ENCODE measurements at places on chromosomes 13 and 19.
A peak's percentile ranks its signal among the peaks of the same experiment; 100 is the strongest.

- peak overlapping the region; percentile 51 for H3K27ac ChIP-seq
- H3K4me1 ChIP-seq: peaks cover 18% of the 10 kb centered on the region
- no peaks in the 10 kb centered on the region for H3K27me3 ChIP-seq
- DNase-seq: no peak
- peaks cover 23% of the 10 kb centered on the region for H3K36me3 ChIP-seq
- H3K4me3 ChIP-seq: no peak overlapping the region
These were observed 30.7 kb upstream of the ASF1B start for GRCh38 chr19:14166999-14167575.

DNA sequence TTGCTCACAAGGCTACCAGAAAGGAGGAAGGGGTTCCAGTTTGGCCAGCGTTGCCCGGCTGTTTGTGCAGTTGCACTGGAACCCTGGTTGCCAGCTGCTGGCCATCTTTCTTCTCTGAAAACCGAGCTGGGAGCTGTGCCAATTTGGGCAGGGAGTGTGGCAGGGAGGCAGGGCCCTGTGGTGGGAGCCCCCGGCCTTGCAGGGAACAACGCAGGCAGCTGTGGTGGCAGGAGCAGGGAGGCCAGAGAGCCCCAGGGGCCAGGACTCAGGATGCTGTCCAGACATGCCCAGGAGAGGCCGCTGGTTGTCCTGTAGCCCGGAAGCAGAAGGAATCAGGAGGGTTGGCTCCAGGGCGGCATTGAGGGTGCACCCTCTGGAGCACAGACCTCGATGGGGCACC is 4.8 kb downstream of the KMT5C start:
- no peak overlapping the region for H3K27ac ChIP-seq
- no peak overlapping the region for H3K4me3 ChIP-seq
- no peaks in the 10 kb centered on the region for H3K27me3 ChIP-seq
- DNase-seq: no peak
- H3K4me1 ChIP-seq: peaks cover 9% of the 10 kb centered on the region

GRCh38 chr13:44573071-44573470 is 3.1 kb downstream of the TSC22D1 start:
- H3K27me3 ChIP-seq: no peaks in the 10 kb centered on the region
- H3K4me1 ChIP-seq: peaks cover 48% of the 10 kb centered on the region
- no peaks in the 10 kb centered on the region for H3K36me3 ChIP-seq
- no peak for DNase-seq
- no peak overlapping the region for H3K4me3 ChIP-seq
- H3K27ac ChIP-seq: no peak overlapping the region

DNA sequence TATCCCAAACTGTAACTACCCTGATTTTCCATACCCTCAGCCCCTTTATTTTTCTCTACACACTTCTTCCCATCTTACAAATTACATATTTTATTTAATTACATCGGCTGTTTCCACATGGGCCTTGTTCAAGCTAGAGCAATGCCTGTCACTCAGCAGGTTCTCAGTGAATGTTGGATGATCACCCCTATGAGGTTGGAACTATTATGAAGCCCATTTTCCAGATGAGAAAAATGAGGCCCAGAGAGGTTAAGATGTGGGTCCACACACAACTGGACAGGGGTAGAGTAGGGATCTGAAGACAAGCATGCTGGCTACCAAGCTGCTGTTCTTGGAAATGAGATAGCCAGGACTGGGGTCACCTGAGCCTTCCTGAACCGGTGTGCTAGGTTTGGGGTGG is 10.0 kb downstream of the MAG start:
- H3K4me1 ChIP-seq: no peaks in the 10 kb centered on the region
- peaks cover 21% of the 10 kb centered on the region for H3K27me3 ChIP-seq
- H3K36me3 ChIP-seq: no peaks in the 10 kb centered on the region
- H3K4me3 ChIP-seq: no peak overlapping the region

GRCh38 chr13:99332456-99332855 is 25.3 kb upstream of the GPR183 start:
- H3K27me3 ChIP-seq: no peaks in the 10 kb centered on the region
- peaks cover 9% of the 10 kb centered on the region for H3K36me3 ChIP-seq
- no peak for DNase-seq
- H3K4me1 ChIP-seq: no peaks in the 10 kb centered on the region
- no peak overlapping the region for H3K27ac ChIP-seq

DNA sequence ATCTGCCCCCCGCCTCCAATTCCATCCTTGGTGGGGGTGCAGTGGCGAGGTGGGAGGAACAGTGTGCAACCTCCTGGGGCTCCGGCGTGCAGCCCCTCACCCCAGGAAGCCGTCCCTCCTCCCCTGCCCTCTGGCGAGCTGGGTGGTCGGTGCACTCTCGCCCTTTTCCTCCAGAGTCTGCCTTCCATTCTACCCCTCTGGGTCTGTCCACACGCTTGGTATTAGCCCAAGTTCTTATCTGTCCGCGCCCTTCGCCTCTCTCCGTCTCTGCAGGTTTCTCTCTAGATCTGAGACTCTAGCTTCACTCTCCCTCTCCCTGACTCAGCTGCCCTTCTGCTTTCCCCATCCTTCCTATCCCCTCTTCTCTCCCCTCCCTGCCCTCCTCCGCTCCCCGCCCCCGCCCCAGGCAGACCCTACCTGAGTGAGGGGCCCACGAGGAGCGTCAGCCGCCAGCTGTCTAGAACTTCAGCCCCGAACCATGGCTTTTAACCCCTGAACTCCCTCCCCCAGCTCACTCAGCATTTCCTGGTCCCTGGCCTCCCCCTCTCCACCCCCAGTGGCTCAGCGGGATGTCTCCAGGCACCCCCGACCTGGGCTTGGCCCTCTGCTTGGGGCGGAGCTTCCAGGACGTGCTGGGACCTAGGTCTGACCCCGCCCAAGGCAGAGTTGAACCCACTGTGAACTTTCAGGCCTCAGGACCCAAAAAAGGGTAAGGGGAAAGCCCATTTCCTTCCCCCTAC is 499 bp upstream of the KLK13 start:
- peak overlapping the region; percentile 42 for H3K4me3 ChIP-seq
- H3K27ac ChIP-seq: no peak overlapping the region
- DNase-seq: no peak
- no peaks in the 10 kb centered on the region for H3K36me3 ChIP-seq

- DNase-seq: no peak
- H3K27me3 ChIP-seq: no peaks in the 10 kb centered on the region
- peak overlapping the region; percentile 97 for H3K27ac ChIP-seq
- H3K4me1 ChIP-seq: peaks cover 47% of the 10 kb centered on the region
These were observed 790 bp upstream of the SUGT1 start for GRCh38 chr13:52651897-52652195.

GRCh38 chr13:29382021-29382420 is 213.5 kb downstream of the SLC7A1 start:
- H3K4me3 ChIP-seq: no peak overlapping the region
- DNase-seq: no peak
- no peaks in the 10 kb centered on the region for H3K36me3 ChIP-seq
- no peaks in the 10 kb centered on the region for H3K27me3 ChIP-seq
- H3K27ac ChIP-seq: no peak overlapping the region
- peaks cover 5% of the 10 kb centered on the region for H3K4me1 ChIP-seq

- no peak for DNase-seq
- H3K4me3 ChIP-seq: no peak overlapping the region
- peaks cover 18% of the 10 kb centered on the region for H3K4me1 ChIP-seq
- peaks cover 26% of the 10 kb centered on the region for H3K27me3 ChIP-seq
These were observed 15.5 kb downstream of the DPF1 start for GRCh38 chr19:38208571-38208970.

- no peaks in the 10 kb centered on the region for H3K4me1 ChIP-seq
- H3K27ac ChIP-seq: no peak overlapping the region
- no peaks in the 10 kb centered on the region for H3K27me3 ChIP-seq
- no peaks in the 10 kb centered on the region for H3K36me3 ChIP-seq
- no peak overlapping the region for H3K4me3 ChIP-seq
- no peak for DNase-seq
These were observed 44.5 kb downstream of the SLC7A9 start for GRCh38 chr19:32824916-32825608.
